ENCODE measurements at places on chromosomes 12 and 14.

DNA sequence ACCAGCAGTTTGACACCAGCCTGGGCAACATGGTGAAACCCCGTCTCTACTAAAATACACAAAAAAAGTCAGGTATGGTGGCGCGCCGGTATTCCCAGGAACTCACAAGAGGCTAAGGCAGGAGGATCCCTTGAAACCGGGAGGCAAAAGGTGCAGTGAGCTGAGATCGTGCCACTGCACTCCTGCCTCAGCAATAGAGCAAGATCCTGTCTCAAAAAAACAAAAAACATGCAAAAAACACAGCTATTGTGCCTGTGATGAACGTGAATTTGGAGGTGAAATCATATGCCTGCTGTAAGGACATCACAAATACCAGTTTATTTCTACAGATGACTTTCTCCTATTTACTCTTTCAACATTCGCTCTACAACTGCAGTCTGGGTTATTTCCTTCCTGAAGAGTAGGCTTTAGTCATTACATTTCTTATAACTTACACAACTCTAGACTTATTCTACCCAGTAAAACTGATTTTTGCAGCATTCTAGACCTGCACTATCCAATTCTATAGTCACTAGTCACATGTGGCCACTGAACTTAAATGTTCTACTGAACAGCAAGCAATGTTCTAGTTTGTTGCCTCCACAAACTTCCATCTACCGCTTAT, 48.3 kb downstream of the HNRNPC start:
- no peak for DNase-seq

GRCh38 chr12:59030415-59030814, 110.1 kb upstream of the LRIG3 start:
- no peak for DNase-seq

DNA sequence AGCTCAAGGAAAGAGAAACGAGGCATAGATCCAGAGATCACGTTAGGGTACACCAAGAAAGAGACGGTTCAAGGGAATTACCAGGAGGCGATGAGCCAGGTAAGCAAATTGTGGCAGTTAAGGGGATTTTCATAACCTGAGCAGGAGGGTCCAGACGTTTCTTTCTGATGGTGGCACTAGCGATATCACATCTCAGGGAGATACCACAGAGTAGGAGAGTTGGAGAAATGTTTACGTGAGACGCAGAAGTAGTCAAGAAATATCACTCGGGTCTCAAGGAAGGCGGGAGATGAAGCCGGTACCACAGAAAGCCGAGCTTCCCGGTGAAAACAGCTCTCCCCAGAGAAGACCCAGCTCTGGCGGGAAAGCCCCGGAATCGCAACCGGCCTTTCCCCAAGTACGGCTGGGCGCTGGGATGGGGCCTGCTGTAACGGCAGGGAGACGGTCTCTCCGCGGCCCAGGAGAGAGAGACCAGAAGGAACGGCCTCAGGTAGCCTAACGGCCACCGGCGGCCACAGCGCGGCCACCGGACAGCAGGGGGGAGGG, 485 bp downstream of the SENP1 start:
- DNase-seq, result peak; percentile 20

- no peak for DNase-seq
Measured at GRCh38 chr14:68612049-68612448, 180.8 kb downstream of the ZFP36L1 start.

DNA sequence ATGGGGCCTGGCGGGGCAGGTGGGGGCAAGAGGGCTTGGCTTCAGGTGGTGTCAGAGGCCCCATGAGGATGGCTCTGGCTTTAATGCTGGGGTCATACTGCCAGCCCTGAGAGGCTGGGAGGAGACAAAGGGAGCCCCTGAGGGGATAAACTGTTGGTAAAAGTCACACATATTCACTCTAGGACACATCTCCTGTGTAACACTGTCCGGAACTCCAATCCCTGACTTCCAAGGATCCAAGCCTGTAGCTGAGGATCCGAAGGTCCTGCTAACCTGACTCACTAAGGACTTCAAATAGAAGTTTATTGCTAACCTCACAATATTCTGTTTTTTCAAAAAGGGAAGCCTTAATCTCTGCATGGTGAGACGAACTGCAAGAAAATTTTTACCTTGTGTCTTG, 39.2 kb upstream of the GPR68 start:
- no peak for DNase-seq
